Hematopoietic multipotent progenitor cell treated with erythropoietin and hydrocortisone succinate and interleukin-3 and kit ligand, for 15 days (in vitro differentiated cells): ENCODE measurements at places on chromosomes 11 and 22.

DNA sequence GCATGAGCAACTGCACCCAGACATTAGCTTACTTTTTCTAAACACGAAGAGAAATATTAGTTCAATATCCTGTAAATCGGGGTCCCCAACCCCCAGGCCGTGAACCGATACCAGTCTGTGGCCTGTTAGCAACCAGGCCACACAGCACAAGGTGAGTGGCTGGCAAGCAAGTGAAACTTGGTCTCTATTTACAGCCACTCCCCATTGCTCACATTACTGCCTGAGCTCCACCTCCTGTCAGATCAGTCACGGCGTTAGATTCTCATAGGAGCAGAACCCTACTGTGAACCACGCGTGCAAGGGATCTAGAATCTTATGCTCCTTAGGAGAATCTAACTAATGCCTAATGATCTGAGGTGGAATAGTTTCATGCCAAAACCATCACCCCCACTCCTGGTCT, 27.8 kb upstream of the DEPDC7 start:
- DNase-seq = no peak

DNA sequence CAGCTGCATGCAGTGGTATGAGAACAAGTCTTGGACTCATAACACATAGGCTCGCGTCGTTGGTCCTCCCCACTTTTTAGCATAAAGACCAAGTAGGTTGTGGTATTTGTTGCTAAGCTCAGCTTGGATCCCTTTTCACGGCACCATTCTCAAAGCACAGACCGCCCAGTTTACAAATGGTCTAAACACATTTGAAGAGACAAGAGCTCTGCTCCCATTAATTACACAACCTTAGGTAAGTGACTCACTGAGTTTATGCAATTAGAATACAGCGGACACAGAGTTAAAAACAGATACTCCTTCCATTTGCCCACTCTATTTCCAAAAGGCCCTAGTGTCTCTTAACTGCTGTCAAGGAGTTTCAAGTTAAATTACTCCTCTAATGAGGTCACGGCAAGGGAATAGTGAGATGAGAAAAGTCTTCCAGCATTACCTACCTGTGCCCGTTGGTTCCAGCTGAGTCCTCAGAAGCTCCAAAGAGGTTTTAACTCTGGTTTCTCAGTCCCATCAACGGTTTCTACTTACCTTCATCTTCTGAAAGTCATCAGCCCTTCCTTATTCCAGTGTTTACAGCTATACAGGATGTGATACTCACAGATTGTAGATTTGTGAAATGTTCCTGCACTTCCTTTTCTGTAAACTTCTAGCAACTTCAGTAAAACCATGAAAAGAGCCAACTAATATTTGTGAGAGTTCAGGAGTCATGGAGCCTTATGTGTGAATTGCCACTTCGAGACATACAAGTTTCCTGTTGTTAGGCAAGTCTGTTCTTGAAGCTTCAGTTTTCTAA, at the start of gene MS4A6A:
Gene MS4A6A, minus strand, starts transcription at position 543 of the 790 bp plus-strand sequence. CDS start 1,356 bp downstream, outside the sequence.
- DNase-seq = no peak

DNA sequence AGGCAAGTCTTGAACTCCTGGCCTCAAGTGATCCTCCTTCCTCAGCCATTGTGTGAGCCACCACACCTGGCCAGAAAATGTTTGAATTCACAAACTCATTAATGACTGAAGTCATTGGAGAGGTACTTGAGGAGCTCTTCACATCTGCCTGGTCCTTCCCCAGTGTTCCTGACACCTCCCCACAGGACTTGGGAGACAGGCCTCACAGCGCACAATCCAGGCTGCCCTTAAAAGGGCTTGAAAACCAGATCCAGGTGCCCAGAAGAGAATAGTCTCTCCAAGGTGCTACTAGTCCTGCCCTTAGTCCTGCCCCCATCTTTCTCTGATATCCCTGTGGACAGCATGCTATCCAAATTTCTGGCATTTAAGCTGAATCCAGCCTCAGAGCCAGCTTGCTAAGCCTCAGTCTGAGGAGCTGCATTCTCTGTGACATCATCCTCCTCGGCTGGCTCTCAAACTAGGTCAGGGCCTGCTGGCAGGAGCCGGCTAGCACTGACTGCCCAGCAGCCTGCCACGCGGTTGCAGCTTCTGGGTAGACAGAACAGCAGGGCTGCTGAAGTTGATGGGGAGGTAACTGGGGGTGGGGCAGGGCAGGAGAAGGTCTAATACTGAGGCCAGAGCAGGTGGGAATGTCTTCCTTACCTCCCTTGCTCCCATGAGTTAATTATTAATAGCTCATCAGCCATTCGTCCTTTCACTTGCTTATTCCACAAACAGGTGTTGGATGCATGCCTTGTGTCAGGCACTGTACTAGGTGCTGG, 35.3 kb upstream of the NECTIN1 start:
- no peak for DNase-seq

- DNase-seq = no peak
Measured at GRCh38 chr11:91654686-91655085, 569.9 kb upstream of the FAT3 start.
